Posterior cingulate gyrus (tissue), 11 donors: ENCODE measurements at places on chromosomes 1 and 21.

GRCh38 chr1:185565302-185565701 is 168.9 kb upstream of the HMCN1 start:
- no peak for DNase-seq

- no peak for DNase-seq
These were observed 86.8 kb upstream of the ARHGAP29 start for GRCh38 chr1:94324178-94324544.

DNA sequence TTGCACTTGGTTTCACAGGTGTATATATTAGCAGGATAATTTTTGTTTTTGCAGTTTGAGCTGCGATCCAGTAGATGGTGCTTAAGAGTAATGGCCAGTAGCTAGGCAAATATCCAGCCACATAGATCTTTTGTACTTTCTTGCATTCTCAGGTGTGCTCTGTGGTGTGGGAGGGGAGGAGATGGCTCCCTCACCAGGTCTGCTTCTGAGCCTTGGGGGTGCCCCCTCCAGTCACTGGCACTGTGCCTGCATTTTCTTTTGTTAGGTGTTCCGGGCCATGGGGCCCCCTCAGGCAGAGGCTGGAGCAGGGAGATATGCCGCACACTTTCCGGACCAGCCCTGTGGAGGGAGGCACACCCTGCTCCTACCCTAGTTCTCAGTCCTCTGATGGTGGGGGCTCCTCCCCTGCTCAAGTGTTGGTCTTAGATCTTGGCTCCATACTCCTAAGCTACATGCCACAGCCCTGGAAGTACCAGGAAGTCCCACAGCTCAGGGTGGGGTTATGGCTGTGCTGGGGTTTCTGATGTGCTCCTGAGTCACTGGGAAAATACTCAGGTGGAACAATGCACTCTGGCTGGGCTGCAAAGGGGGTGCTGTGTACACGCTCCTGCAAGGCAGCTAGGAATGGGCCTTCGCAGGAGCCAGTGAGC is 197.6 kb upstream of the DMRTA2 start:
- DNase-seq, result no peak

DNA sequence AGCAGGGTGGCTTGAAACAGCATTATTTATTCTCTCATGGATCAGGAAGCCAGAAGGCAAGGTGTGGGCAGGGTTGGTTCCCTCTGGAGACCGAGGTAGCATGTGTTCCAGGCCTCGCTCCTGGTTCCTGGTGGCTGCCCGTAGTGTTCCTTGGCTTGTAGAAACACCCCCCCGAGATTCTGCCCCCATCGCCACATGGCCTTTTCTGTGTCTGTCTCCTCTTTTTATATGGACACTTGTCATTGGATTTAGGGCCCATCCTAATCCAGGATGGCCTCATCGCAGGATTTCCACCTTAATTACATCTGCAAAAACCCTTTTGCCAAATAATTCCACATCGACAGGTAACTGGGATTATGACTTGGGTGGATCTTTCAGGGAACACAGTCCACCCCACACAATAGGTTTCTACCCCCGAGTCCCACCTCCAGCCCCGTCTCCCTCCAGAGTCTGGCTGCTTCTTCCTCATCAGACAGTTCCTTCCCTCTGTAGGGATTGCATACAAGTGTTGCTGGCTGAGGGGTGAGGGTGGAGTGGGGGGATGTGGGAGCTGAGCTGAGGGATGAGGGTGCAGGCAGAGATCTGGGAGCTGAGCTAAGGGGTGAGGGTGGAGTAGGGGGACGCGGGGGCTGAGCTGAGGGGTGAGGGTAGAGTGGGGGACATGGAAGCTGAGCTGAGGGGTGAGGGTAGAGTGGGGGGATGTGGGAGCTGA is 12.3 kb upstream of the NPHP4 start:
- DNase-seq, result no peak

GRCh38 chr1:166905900-166906299 is 29.8 kb upstream of the TADA1 start:
- no peak for DNase-seq

GRCh38 chr1:151867765-151868411 is 14.4 kb upstream of the THEM5 start:
- DNase-seq, result no peak

- DNase-seq, result no peak
These were observed 138.7 kb downstream of the DISP1 start for GRCh38 chr1:222953585-222953984.

GRCh38 chr1:44832056-44832705 is 10.9 kb downstream of the PTCH2 start:
- no peak for DNase-seq

- DNase-seq, result no peak
These were observed at the start of gene TNFRSF4 for GRCh38 chr1:1213345-1214265. Gene TNFRSF4 (minus strand): TSS chr1:1214153. CDS start chr1:1214127, 26 bp downstream.

DNA sequence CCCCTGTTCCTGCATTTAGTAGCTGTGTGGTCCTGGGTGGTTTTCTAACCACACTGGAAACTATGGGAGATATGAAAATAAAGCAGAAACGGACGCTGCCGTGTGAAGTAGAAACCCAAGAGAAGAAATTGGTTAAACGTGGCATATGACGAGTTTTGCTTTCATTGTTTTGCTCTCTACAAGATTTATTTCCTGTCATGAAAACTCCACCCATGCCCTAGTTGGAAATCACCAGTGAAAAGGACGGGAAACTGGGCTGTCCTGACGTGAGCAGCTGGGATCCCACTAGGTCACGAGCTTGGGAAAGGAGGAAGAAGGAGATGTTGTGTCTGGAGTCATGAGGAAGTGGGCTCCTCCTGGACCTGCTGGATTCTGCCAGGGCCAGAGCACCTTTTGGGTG is 120.8 kb upstream of the GADD45A start:
- no peak for DNase-seq

- no peak for DNase-seq
These were observed 36.3 kb downstream of the RSPH1 start for GRCh38 chr21:42459546-42460215.

DNA sequence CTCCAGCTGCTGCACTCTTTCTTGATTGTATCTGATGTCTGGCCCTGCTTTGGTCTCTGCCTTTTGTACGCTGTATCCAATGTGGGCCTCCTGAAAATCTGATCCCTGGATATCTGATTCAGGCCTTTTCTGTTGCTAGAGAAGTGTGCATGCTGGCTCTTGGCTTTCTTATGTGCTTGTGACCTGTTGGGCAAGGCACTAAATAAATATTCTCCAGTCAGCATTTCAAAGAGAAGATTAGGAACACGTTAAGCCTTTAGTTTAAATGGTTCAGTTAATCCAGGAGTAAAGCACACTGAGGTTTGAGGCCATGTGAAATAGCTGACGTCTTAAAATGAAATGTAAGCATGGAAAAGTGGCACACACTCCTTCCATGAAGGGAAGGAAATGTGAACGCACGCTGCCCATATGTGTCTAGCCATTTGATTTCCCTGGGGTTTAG is 9.3 kb upstream of the F3 start:
- no peak for DNase-seq

GRCh38 chr1:245657371-245657770 is 502.6 kb downstream of the KIF26B start:
- no peak for DNase-seq

DNA sequence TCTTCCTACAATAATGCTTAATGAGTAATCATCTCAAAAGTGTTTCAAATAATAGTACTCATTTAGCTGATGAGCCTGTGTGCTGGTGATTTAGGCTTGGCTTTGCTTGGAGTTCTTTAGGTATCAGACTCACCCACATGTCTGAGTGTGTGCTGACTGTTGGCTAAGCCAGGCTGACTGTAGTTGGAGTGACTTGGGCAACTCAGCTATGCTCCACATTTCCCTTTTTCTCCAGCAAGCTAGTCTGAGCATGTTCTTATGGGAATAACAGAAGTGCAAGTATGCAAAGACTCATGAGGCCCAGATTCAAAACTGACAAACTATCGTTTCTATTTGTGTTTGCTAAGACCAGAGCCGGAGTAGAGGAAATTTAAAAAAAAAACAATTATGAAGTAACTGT is 99.0 kb upstream of the ADGRL4 start:
- no peak for DNase-seq

GRCh38 chr1:233406994-233407631 is 79.6 kb downstream of the MAP3K21 start:
- DNase-seq, result no peak

- DNase-seq, result no peak
These were observed 63.1 kb downstream of the TMPRSS15 start for GRCh38 chr21:18340387-18340942.
